H1 (cell line): ENCODE measurements at places on chromosomes 5 and 9.

- no peak for DNase-seq
Observed at GRCh38 chr5:122940890-122941289, 95.5 kb downstream of the SNX24 start.

DNA sequence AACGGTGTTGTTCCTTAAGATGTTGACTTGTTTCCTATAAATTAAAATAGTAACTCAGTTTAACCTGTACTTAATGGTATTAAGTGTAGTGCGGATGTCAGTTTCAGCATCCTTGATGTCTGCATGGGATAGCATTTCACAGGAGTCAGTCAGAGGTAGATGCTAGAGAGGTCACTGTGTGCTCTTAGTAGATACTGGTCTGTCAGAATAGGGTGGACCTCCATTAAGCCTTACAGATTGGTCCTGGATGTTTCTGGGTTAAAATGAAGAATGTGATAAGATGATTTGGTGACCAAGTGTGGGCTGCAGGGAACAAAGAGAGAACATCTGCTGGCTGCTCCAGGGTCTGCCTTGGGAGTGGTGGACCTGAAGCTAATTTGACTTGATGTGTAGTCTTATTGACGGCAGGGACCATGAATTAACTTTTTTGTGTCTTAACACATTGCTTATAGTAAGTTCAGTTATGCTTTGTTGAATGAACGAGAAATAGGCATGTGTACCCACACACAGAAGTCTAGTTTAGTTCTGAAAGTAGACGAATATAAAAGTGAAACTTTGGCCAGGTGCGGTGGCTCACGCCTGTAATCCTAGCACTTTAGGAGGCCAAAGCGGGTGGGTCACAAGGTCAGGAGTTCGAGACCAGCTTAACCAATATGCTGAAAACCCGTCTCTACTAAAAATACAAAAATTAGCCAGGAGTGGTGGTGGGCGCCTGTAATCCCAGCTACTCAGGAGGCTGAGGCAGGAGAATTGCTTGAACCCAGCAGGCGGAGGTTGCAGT lies 12.5 kb downstream of the RAB24 start:
- no peak for DNase-seq

- no peak for DNase-seq
Observed at GRCh38 chr9:124271660-124272059, 13.9 kb downstream of the NEK6 start.

- no peak for DNase-seq
Observed at GRCh38 chr9:21560281-21560745, 78.2 kb upstream of the IFNE start.

- peak; percentile 84 for DNase-seq
Observed at GRCh38 chr9:92634712-92635605, 35.0 kb downstream of the IPPK start.

DNA sequence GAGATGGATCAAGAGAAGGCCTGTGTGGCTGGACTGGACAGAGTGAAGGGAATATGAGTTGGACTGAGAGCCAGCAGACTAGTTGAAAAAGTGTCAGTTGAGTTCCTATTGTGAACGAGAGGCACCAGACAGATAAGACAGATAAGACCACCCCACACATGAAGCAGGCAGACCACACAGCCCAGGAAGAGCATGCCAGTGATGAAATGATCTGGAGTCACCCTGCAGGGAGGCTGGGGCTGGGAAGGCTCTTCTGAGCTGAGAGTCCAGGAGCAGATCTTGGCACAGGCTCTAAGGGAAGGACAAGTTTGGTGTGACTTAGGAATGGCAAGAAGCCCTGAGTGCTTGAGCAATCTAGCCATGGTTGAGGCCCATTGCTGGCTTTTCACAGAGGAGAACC lies 10.6 kb upstream of the SLC25A48 start:
- DNase-seq: no peak

DNA sequence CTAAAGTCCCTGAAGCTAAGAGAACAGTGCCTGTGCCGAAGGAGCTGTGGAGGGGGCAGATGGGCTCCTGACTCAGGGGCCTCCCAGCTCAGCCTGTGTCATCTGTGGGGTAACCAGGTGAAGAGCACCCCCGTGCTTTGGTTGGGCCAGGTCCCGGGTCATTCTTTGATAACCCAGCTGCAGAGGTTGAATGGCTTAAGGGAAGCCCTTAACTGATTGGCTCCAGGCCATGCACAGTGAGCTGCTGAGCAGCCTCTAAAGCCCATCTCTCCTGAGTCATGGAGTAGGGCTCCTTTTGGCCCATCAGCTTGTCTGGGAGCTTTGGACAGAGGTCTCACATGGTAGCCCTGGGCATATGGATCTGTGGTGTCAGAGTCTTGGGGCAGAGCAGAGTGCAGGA lies 28.7 kb downstream of the COL27A1 start:
- no peak for DNase-seq

GRCh38 chr5:97037819-97038218 lies 101.9 kb downstream of the LNPEP start:
- DNase-seq: no peak

DNA sequence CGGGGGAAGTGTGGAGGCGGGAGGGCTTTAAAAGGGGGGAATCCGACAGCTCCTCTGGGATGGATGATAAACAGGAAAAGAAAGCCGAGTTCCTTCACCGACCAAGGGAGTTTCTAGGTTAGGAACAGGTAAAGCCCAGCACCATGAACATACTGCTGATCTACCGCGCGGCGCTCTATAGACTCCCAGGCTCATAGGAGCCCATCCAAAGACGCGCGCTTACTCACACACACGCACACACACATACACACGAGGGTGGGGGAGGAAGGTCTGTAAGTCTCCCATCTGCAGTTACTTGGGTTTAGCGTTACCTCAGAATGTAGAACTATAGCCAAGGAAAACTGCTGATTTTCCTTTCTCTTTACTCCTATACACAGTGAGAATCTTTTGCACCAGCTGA lies 2.6 kb upstream of the GABRB2 start:
- no peak for DNase-seq

DNA sequence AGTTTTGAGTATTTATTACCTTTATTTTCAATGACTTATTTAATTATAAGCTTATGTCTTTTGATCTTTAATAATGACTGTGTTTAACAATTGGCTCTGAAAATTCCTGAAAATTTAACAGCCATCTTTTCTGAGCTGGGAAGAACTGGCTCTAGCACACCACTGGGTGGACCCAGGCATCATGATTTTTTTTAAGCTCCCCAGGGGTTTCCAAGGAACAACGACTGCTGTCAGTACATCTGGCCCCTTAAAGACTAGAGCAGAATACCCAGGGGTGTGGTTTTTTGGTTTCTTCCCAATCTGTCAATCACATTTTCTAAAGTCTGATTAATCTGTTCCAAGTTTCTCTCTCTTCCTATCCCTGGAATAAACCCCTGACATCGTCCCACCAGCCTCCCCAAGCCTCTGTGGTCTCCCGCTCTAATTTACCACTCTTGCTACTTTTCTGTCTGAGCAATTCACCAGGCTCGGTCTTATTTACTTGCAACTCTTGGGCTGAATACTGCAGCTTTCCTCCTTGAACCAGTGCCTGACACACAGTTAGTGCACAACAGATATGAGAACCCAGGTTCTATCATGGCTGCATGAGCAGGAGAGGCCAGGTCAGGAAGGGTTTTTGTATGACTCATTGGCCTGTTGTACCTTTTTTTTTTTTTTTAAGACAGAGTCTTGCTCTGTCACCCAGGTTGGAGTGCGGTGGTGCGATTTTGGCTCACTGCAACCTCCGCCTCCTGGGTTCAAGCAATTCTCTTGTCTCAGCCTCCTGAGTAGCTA lies 321.9 kb downstream of the ZSWIM6 start:
- no peak for DNase-seq

DNA sequence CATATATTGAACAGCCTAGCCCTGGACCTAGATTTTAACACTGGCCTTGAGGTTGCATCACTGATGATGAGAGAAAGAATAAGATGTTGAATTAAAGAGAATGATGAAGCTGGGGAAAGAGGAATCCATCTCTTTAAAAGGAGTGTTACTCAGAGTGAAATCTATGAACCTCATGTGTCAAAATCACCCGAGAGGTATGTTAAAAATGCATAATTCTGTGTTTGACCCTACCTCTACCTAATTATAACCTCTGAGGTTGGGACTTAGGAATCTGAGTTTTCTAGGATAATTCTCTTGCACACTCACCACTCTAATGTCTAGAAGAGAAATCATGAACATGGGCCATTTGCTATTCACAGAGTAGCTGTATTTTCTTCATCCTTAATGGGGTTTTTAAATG lies 479.4 kb downstream of the ENC1 start:
- no peak for DNase-seq

DNA sequence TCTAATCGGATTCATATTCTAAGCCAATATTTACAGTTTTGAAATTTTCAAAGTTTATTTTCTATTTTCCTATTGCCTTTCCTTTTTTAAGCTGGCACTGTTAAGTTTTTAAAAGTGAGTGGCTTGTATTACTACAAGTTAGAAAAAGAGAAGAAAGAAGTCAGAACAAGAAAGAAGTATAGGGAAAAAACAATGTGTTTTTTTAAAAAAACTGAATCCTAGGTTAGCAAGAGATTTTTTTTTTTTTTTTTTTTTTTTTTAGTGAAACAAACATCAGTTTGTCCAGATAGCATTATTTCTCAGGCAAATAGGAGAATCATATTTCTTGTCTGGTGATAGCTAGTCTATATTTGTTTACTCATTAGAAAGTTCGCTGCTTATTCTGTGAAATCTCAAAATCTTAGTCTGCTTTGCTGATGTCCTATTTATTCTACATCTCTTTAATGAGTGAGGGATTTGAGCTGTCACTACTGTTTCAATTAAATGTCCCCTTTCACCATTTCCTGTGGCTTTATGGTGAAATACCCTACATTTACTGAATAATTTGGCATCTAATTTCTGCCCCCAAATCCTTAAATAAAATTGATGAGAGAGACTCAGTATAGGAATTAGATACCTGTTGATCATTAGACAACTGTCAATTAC lies 19.1 kb upstream of the LMNB1 start:
- no peak for DNase-seq

DNA sequence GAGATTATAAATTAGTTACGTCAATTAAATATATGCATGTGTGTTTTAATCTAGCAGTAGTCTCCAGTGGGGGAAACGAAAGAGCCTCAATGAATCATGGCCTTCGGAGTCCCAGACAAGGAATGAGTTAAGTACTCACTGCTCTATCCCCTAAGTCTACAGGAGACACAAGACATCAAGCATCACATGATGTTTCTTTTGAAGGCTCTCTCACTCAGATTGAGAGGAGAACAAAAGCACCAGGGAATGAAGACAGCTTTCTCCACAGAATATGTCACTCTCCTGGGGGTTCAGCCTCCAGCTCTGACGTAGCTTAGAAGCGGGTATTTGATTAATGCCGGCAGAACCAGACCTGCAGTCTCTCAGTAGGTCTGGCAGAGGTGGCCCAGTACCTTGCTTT lies 381.4 kb downstream of the ACTL7B start:
- DNase-seq: no peak

DNA sequence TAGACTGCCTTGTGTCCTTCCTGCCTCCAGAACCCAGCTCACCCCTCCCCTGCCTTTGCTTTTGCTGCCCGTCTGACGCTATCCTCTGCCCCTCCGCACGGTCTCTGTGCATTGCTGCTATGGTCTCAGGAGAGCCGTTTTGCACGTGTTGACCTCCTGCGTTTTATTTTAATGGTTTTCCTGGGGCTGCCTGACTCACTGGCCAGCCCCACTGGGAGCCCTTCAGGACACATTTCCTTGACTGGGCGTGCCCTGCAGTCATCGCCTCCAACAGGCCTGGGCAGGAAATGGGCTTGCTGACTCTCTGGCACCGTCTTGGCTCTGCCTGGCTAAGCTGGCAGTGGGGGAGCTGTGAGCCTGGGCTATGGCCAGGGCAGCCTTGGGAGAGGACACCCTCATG lies 17.9 kb upstream of the ASS1 start:
- no peak for DNase-seq

DNA sequence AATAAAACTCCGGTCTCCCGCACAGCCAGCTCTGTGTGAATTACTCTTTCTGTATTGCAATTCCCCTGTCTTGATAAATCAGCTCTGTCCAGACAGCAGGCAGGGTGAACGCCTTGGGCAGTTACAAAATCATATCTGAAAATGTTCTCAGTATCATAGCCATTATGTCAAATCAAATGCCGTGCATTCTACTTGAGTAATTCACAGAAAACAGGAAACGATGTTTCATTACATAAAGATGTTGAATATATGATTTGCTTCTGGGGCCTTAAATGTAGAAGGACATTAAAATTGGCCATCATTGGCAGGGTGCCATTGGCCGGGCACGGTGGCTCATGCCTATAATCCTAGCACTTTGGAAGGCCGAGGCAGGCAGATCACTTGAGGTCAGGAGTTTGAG lies 8.5 kb downstream of the POLR3G start:
- DNase-seq: no peak

- DNase-seq: no peak
Observed at GRCh38 chr9:114202849-114203248, 47.5 kb downstream of the COL27A1 start.

GRCh38 chr5:93425096-93425495 lies 155.9 kb downstream of the NR2F1-AS1 start:
- DNase-seq: no peak

- DNase-seq: no peak
Observed at GRCh38 chr9:17171309-17172094, 36.7 kb downstream of the CNTLN start.

GRCh38 chr5:149761461-149761860 lies 31.4 kb downstream of the PPARGC1B start:
- no peak for DNase-seq

- DNase-seq: no peak
Observed at GRCh38 chr5:4206127-4206526, 610.5 kb downstream of the IRX1 start.
